Activated T-helper 17 cell treated with anti-CD3 and anti-CD28 coated beads, Interleukin-2, amount 50 U/mL, for 72 hours (primary cell): ENCODE measurements at places on chromosomes 3 and 15.
A peak's percentile ranks its signal among the peaks of the same experiment; 100 is the strongest.

DNA sequence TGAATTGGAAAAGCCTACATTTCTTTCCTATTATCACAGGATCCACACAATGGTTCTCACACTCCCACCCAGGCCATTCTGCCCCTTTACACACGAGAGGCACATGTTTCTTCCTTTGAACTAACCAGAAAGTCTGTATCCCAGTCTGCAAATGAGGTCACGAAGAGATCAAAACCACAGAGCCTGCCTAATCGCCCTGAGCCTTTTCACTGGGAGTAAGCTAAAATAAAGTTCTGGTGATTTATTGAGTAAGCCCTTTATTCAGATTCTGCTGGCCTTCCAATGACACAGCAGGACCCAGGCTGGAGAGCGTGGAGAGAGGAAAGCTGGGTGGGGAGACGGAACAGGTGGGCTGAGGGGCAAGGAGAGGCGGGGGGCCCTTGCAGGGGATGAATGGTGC, 78.7 kb downstream of the ATP1B3 start:
- ATAC-seq = no peak

DNA sequence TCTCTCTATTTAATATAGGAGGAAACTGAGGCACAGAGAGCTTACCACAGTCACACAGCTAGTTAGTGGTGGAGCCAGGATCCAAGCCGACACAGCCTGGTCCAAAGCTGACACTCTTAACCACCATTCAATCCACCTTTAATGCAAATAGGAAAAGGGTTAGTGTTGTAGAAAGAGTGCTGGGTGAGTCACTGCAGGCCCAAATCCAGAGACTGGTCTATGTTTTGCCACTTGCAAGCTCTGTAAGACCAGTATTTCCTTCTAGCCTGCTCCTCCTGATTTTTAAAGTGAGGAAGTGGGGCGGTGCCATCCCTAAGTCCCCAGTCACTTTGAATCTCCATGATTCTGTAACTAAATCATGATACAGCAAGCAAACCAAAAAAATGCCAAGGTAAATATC, 111.0 kb downstream of the MECOM start:
- ATAC-seq = no peak

DNA sequence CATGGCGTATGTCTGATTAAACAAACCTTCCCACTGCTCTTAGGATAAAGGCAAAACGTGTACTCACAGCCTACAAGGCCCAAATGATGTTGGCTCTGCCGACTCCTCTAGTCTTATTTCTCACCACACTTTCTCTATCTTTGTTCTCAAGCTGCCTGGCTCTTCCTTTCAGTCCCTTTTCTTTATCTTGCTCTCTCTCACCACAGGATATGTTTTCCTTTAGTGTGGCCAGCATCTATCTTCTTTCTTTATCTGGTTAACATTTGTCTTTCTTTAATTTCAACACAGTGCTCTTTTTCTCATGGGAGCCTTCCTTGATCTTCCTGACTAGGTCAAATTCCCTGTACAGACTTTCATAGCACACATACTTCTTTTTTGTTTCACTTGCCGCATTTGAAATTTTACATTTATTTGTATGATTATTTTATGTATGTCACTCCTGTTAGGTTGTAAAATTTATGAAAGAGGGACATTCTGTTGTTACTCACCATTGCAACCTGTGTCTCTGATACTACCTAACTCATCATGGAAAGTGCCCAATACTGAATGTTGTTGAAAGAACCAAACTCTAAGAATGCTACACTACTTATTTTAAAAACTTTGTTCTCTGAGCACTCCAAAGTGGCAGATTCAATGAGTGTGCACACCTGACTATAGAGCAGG, 328.9 kb upstream of the CBLB start:
- peak; percentile 29 for ATAC-seq

- ATAC-seq = peak; percentile 59
Observed at GRCh38 chr15:43251185-43251870, 15.4 kb downstream of the TGM5 start.

DNA sequence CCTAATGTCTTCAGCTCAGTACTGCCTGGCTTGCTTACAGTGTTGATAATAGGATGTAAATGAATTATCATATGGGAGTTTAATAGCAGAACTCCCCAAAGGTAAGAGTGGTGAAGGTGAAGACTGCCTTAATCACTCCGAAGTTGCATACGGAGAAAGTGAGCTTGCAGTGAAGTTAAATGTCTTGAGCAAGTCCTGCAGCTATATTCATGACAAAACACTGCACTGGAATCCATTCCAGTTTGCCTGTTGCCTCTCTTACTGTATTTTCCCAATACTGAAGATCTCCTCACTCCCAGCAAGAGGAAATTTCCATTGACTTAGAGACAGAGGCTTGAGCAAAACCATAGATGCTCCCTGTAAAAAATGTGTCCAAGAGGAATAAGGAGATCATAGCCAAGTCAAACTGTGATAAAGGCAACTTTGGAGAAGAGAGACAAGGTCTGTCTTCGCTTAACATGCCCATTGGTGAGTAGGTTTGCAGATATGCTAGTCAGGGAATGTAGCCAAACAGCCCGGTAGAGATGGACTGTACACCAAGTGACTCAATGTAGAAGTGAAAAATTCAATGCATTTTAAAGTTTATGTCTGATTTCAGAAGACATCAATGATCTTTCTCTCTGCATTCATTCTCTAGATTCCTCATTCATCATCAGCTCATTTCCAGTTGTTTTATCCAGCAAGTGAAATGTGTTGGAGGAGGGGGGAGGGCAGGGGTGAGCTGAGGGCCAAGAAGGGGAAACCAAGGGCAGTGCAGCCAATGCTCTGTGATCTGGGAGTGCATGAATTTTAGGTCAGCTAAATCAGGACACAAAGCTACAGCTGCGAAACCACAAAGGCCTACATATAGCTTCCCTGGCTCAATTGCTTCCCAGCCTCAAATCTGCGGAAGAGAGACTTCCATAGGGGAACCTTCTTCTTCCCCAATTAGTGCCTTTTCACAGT, 667.1 kb upstream of the NR2F2 start:
- ATAC-seq = no peak

DNA sequence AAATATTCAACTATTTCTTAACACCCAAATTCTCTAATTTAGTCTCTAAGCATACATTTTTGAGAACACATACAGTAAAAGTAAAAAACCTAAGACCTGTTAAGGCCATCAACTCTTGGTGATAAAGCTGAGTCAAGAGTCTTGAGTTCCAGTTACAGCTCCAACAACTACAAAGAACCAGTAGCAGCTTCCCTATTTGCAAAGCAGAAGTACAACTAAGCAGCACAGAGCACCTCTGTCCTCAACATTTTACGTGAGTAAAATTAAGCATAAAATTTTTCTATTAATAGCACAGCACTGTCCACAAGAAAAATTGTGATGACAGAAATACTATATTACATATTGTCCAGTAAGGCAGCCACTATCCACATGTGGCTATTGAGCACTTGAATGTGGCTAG, 4.4 kb downstream of the PCOLCE2 start:
- no peak for ATAC-seq

DNA sequence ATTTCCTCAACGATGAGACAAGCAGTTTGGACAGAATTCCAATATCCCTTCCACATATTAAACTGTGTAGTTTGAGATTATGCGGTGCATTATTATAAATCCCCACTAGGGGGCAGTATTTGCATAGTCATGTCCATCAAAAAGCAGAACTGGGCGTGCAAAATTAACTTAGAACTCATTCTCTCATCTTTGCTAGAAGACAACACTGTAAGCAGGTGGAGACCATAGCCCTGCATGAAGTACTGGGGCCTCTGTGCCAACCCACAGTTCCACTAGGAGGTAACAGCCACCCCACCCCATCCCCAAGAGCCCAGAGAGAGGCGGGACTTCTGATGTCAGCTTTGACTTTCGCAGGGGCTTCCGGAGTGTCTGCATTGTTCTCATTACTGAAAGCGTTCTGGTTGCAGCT, 106.6 kb upstream of the TMC3 start:
- no peak for ATAC-seq

GRCh38 chr15:47374222-47374621, 343.1 kb upstream of the SEMA6D start:
- no peak for ATAC-seq

DNA sequence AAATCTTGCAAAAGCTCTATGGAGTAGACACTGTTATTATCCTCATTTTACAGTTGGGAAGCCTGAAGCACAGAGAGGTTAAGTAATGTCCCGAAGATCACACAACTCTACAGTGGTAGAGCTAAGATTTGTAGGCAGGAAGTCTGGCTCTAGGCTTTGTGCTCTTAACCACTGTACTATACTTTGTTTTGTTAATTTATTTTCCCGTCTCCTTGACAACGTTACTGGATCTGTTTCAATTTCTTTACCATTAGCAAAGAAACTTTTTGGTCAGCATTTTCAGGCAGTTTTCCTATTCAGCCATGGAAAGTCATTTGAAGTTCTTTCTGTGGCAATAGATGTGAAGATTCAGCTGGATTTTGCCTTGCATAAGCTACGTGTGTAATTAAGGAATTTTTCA, 51.7 kb downstream of the OTOL1 start:
- ATAC-seq = no peak

- ATAC-seq = no peak
Observed at GRCh38 chr3:12708584-12709192, 44.8 kb upstream of the RAF1 start.

- no peak for ATAC-seq
Observed at GRCh38 chr3:165339753-165340152, 143.6 kb upstream of the SLITRK3 start.

DNA sequence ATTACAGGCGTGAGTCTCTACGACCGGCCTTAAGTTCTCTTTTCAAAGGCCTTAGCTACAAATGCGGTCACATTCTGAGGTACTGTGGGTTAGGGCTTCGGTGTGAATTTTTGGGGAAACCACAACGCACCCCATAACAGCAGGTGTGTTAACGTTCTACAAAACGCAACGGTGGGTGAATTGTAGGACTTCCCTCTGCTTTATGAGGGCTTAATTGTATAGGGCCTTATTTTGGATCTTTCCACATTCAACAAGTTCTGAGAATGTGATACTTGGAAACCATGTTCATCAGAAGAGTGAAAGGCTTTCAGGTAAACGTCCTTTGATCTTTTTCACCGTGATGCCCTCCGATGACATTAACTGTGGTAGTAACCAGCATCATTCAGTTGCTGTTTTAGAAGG, 998.6 kb upstream of the CFAP20DC start:
- peak; percentile 77 for ATAC-seq
